AG08395 (cell line): ENCODE measurements at places on chromosomes 12 and 14.
A peak's percentile ranks its signal among the peaks of the same experiment; 100 is the strongest.

DNA sequence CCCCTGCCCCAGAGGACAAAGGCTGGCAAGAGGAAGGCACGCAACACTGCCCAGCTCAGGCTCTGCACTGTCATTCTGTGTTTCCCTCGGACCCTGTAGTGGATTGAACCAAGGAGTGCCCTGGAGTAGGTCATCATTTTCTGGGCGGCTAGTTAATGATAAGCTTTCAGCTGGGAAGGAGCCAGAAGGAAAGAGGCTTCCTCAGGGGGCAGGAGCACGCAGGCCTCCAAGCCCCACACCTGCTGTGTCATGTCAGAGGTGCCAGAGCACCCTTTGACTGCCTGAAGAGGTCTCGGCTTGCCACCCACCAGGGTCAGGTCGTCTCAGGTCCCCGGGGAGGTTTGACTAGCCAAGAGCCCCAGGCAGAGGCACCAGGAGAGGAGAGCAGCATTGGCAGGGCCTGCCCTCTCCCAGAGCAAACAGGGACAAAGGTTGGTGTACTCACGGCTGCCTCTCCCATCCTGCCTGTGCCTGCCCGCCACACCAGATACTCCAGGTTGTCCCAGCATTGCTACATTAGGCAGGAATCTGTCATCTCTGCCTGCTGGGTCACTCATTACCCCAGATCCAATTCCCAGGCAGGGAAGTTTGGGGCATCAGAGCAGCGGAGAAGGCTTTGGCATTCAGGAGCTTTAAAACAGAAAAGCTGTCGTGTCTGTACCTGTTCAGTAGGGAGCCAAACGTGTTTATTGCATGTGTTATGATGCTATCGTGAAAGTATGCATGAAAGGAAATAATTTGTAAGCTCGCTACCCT is 33.5 kb upstream of the ATP2A2 start:
- no peak for DNase-seq

- DNase-seq, result no peak
These were observed 6.5 kb downstream of the MLH3 start for GRCh38 chr14:75044752-75045151.

GRCh38 chr14:91119556-91120311 is 5.9 kb downstream of the DGLUCY start:
- DNase-seq, result peak; percentile 66

GRCh38 chr12:116382686-116383530 is 105.4 kb upstream of the MED13L start:
- DNase-seq, result peak; percentile 94

DNA sequence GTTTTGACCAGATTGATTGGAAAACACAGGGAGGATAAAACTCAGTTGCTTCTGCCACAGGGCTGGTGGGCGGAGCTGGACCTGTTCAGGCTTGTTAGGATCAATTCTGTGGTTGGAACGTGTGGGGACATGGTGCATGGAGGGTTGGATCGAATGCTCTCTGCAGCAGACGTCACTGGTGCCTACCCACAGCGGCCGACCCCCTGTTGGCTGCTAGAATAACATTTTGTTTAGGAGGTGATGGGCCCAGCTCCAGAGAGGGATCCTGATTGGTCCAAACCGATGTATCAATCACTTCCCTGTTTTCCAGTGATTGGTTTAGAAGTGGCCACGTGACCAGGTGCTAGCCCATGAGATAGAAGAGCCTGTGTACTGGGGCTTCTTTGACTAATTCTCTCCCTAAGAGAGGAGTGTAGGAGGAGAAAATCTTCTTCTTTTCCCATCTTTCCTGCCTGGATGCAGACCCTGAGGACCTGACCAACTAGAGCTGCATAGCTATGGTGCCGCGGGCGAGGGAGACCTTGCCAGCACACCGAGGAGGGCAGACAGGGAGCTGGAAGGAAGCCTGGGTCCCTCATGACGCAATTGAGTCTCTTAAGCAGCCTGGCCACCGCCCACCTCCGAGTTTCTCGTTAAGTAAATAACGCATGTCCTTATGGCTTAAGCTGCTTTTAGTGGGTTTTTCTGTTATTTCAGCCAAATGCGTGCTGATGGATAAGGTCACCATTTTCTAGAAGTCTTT is 163.5 kb downstream of the AACS start:
- DNase-seq, result no peak

DNA sequence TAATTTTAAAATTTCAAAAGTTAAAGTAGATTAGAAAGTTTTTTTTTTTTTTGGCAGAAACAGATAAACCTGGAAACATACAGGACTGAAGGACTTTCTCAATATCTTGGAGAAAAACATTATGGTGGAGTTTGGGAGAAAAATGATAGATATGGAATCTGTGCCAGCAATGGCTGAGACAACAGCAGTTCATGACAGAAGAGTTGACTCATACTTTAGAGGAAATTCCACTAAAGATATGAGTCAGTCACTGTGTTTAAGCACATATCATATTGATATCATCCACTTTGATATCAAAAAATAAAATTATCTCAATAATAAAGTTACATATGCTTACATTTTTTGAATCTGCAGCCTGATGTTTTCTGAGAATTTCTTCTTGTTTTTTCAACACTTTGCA is 193.9 kb upstream of the OR4E1 start:
- no peak for DNase-seq

DNA sequence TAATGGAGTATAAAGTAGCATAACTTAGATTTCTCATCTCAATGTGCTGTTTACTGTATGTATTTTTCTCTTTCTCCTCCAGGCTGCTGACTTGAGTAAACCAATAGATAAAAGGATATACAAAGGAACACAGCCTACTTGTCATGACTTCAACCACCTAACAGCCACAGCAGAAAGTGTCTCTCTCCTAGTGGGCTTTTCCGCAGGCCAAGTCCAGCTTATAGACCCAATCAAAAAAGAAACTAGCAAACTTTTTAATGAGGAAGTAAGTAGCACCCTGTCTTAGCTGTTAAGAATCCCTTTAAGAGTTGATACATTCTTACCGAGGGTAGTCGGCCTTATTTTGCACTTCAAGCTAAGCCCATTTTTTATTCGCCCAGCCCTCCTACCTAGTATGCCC is 55.2 kb downstream of the WDR20 start:
- DNase-seq, result no peak

GRCh38 chr14:87334997-87335685 is 657.8 kb downstream of the GALC start:
- DNase-seq, result peak; percentile 6

- DNase-seq, result no peak
These were observed 106.4 kb downstream of the LMO3 start for GRCh38 chr12:16499611-16500010.

- DNase-seq, result no peak
These were observed 5.3 kb downstream of the TMEM253 start for GRCh38 chr14:21106176-21106497.

DNA sequence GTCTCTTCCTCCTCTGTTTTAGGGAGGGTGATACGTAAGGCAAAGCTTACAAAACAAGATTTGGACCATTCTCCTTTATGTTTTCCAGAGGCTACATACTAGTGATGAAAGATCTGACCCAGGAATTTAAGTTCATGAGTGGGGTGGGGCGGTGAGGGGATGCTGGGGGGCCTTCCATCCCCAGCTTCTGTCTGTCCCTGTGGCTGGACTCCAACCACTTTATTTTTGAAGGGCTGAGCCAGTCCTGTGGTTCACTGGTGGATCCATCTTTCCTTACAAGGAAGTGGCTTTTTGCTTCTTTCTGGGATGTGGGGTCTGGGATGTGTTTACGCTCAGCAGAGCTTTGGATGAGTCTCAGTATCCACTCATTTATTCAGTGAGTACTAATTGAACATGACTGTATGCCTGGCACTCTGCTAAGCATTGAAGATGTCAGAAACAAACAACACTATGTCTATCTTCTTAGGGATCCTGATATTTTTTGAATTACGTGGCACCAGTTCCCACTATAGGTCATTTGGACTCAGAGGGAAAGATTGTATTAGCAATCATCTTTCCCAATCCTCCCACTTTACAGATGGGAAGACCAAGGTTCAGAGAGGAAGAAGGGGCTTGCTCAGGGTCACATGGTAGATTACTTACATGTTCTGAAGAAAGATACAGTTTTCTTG is 291.8 kb upstream of the TBX3 start:
- DNase-seq, result no peak

GRCh38 chr12:60148109-60148508 is 552.3 kb downstream of the SLC16A7 start:
- DNase-seq, result peak; percentile 61

- no peak for DNase-seq
These were observed 293.7 kb downstream of the BTG1 start for GRCh38 chr12:91851741-91852477.

DNA sequence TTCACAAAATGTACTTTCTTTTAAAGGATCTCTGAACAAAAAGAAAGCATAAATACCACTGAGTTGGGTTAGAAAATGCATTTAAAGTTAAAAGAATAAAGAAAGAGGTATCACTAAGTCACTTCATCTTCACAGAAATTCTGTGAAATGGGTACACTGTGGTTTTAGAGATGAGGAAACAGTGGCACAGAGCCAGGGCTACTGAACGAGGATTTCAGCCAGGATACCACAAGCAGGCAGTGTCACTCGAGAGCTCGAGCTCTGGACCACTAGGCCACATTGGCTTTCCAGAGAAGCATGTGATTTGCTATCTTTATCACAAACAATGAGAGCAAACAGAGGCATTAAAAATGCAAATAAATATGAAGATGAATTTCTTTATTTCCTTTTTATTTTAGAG is 51.0 kb downstream of the WDHD1 start:
- no peak for DNase-seq

DNA sequence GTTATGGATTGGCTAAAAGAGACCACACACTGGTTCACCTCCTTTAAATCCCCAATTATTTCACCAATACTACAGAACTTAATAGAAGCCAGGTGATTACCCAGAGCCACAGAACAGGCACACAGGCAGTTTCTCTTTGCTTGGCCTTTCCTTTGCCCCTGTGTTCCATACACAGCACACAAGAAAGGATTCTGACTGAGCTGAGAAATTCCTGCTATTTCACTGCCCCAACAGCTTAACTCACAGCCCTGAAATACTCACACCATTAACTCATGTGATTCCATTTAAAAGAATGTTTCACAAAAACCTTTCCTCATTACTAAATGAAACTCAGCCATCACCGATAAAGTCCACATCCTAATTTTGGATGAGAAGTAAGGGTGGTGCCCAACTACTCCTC is 133.6 kb downstream of the MED13L start:
- peak; percentile 52 for DNase-seq

DNA sequence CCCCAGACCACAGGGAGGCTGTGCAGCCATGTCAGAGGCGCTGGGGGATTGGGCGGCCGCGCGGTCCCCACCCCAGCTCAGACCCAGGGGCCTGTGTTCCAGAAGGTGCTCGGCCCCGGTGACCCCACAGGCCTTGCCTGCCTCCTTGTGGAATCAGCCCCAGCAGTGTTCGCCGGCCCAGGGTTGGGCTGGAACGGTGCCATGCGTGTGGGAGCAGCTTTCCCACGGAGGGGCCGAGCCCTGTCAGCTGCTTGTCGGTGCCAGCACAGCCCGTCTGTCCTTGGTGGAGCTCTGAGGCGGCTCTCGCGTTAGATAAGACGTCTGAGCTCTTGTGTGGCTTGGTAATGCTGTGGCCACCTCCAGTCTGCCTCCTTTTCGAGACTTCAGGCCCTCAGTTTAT is 8.5 kb downstream of the ZFYVE21 start:
- DNase-seq, result peak; percentile 49

- no peak for DNase-seq
These were observed 1.5 kb upstream of the PNMA1 start for GRCh38 chr14:73715707-73716106.

- DNase-seq, result no peak
These were observed 20.3 kb downstream of the KNTC1 start for GRCh38 chr12:122547330-122547729.
